T-helper 17 cell (primary cell): ENCODE measurements at places on chromosomes 13 and 19. TPM values are rescaled to one million over a fixed set of nuclear protein-coding genes. Genes with fewer than 3 reads are reported as not detected.

The SBNO2 gene
- total RNA-seq: 85.4 TPM

The SYT5 gene
- total RNA-seq: 4.3 TPM

The CRX gene
- total RNA-seq: not detected

The CCDC122 gene
- total RNA-seq: 1.4 TPM

The C19orf73 gene
- total RNA-seq: 3.9 TPM

The ZNF763 gene
- total RNA-seq: 1.7 TPM

DNA sequence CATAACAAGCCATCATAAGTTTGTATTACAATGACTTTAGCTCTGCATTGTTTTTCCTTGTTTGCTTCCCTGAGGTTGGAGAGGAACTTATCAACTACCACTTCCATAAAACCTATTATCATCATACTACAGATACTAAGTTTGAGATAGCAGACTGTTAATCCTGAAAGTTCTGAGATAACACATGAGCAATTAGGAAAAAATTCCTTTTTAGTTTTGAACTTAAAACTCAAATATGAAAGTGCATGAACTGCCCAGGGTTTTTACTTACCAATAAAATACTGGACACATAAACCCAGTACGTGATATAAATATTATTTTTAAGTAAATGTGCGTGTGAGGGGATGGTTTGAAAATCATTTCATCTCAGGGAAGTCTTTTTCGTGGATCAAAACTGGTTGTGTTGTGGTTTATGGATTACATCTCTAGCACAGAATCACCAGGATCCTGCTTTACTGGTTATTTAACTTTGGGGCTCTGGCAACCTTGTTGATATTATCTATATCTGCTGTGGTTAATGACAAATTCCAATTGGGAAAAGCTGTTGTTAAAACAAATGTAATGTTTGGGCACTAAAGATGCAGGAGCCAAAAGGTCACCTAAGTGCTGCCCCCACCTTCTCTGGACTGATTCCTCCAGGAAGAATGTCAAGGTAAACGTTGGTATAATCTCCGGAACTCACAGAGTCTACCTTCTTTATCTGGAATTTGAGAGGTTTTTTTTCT lies 12.4 kb downstream of the CDX2 start:
- no peaks in the 10 kb centered on the region for H3K36me3 ChIP-seq
- H3K4me3 ChIP-seq: no peak overlapping the region
- DNase-seq: no peak
- H3K27me3 ChIP-seq: peaks cover 65% of the 10 kb centered on the region

DNA sequence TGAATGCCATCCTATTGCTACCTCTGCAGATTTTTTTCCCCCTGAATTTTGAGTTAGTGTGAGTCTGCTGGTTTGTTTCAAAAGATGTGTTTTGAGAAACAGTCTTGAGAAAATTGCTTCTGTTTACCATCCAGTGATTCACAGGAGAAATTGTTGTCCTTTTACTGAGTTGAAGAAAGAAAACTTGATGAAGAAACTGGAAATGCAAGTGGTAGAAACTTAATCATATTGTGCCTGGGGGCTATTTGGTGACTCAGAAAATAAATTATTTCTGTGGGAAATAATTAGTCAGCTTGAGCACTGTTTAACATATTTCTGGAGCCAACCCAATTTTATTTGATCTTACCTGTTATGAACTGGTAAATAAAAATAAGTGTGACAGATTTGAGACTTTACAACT lies 35.4 kb downstream of the PAN3 start:
- H3K27me3 ChIP-seq: no peaks in the 10 kb centered on the region
- H3K27ac ChIP-seq: peak overlapping the region; percentile 6
- peaks cover 3% of the 10 kb centered on the region for H3K36me3 ChIP-seq
- H3K4me3 ChIP-seq: no peak overlapping the region

DNA sequence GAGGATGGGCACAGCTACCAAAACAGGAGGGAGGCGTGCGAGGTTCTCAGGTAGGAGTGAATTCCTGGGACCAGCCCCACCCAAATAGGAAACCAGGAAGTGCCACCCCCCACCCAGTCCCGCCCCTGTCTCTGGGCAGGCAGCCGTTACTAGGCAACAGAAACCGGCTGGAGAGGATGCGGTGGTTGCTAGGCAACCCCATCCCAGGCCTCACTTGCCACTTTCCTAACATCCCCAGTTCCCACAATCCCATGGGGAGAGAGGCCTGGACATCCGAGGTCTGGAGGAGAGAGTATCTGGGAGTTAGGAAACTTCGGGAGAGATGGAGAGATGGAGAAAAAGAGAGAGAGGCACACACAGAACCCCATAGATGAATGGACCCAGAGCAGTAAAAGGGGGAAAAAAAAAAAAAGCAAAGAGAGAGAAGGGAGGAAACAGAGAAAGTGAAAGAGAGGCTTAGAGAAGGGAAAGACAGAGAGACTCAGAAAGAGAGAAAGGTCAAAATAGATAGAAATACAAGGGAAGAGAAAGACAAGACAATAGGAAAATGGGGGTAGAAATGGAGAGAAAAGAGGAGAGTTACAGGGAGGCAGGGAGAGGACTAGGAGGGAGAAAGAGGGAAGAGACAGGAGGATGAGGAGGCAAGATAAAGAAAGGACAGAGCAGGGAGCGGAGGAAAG lies 3.8 kb downstream of the GRIK5 start:
- peaks cover 3% of the 10 kb centered on the region for H3K36me3 ChIP-seq
- no peak for DNase-seq
- peak overlapping the region; percentile 5 for H3K4me3 ChIP-seq

DNA sequence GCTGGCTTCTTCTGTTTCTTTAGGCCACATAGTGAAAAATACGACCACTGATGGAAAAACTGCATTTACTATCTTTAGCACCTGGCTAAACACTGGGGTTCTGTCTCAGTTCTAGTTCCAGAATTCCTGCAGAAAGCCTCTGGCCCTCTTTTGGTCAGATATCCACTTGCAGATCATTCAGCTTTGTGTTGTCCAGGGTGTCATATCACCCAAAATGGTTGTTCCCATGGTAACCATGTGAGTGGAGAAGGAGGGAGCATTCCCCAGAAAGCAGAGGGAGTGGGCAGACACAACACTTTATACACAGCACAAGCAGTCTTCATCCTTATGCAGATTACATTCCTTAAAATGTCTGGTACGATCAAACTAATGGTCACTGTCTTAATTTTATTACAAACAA lies 73.5 kb downstream of the CAB39L start:
- no peak overlapping the region for H3K4me3 ChIP-seq
- DNase-seq: no peak
- H3K4me1 ChIP-seq: peaks cover 16% of the 10 kb centered on the region
- H3K36me3 ChIP-seq: peaks cover 1% of the 10 kb centered on the region
- no peaks in the 10 kb centered on the region for H3K27me3 ChIP-seq

DNA sequence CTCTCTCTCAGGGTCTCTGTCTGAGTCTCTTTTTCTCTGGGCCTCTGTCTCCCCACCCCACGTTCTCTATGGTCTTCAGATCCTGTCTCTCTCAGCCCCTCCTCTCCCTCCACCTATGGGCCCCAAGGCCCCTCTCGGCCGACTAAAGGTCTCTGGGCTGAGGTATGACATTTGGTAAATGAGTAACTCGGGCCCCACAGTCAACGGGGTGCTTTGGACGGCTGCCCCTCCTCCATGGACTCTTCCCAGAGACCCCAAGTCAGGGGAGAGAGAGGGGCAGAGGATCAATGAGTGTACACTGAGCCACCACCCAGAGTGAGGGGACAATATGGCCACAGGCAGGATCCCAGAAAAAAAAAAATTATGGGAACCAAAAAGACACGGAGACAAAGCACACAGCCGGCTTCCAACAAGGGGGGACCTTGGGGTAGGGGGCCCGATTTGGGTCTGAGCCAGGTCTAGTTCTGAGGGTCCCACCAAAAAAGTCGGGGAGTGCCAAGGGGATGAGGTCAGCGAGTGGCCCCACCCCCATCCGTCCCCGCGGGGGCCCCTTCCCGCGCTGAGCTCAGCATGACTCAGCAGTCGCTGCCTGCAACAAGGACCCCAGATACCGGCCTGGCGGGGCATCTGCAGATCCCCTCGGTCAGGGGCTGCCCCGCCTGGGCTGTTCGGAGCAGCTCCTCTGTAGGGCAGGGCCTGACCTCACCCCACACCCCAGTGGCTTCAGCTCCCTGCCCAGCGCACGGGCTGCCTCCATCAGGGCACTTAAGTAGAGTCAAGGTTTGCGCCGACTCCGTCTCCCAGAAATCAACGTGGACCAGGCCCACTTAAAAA lies 1.5 kb upstream of the FTL start:
- no peak for DNase-seq
- H3K27me3 ChIP-seq: no peaks in the 10 kb centered on the region
- peak overlapping the region; percentile 99 for H3K27ac ChIP-seq
- peaks cover 55% of the 10 kb centered on the region for H3K4me1 ChIP-seq
- peaks cover 2% of the 10 kb centered on the region for H3K36me3 ChIP-seq
- peak overlapping the region; percentile 99 for H3K4me3 ChIP-seq

- H3K4me3 ChIP-seq: no peak overlapping the region
- H3K4me1 ChIP-seq: peaks cover 5% of the 10 kb centered on the region
- no peaks in the 10 kb centered on the region for H3K36me3 ChIP-seq
- H3K27ac ChIP-seq: no peak overlapping the region
Measured at GRCh38 chr19:295687-296370, 4.6 kb upstream of the PLPP2 start.

DNA sequence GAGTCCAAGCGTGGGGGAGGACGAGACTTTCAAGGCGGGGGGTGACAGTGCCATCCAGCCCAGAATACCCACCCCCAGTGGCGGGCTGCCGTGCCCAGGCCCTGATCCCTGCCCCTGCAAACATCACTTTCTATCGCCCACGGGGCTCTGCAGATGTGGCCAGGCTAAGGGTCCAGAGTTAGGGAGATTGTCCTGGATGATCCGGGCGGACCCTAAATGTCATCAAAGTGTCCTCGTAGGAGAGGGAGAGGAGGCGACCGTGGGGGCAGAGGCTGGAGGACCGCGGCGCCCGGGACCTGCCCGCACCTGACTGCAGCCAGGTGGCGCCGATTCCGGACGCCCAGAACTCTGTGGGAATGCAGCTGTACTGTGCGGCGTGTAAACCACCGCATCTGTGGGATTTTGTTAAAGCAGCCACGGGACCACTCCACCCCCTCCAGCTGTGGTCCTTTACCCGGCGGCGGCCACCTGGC lies 32.4 kb downstream of the GJA3 start:
- H3K27ac ChIP-seq: no peak overlapping the region
- peaks cover 22% of the 10 kb centered on the region for H3K27me3 ChIP-seq
- H3K4me3 ChIP-seq: peak overlapping the region; percentile 86
- peaks cover 7% of the 10 kb centered on the region for H3K4me1 ChIP-seq
- H3K36me3 ChIP-seq: peaks cover 4% of the 10 kb centered on the region

GRCh38 chr13:26247011-26247410 lies 6.9 kb upstream of the CDK8 start:
- DNase-seq: no peak
- H3K4me1 ChIP-seq: no peaks in the 10 kb centered on the region
- H3K36me3 ChIP-seq: no peaks in the 10 kb centered on the region
- no peak overlapping the region for H3K27ac ChIP-seq

- no peaks in the 10 kb centered on the region for H3K36me3 ChIP-seq
- DNase-seq: no peak
- no peak overlapping the region for H3K4me3 ChIP-seq
Measured at GRCh38 chr13:89584058-89584620, 1763.3 kb upstream of the MIR17HG start.

GRCh38 chr13:78610381-78610883 lies 7.1 kb upstream of the POU4F1 start:
- H3K36me3 ChIP-seq: peaks cover 5% of the 10 kb centered on the region
- DNase-seq: no peak
- peaks cover 17% of the 10 kb centered on the region for H3K4me1 ChIP-seq
- H3K27me3 ChIP-seq: peaks cover 56% of the 10 kb centered on the region

- no peaks in the 10 kb centered on the region for H3K36me3 ChIP-seq
- no peak for DNase-seq
- H3K4me3 ChIP-seq: no peak overlapping the region
- H3K27ac ChIP-seq: no peak overlapping the region
- no peaks in the 10 kb centered on the region for H3K4me1 ChIP-seq
- H3K27me3 ChIP-seq: no peaks in the 10 kb centered on the region
Measured at GRCh38 chr13:112012016-112012704, 54.8 kb upstream of the SOX1 start.

DNA sequence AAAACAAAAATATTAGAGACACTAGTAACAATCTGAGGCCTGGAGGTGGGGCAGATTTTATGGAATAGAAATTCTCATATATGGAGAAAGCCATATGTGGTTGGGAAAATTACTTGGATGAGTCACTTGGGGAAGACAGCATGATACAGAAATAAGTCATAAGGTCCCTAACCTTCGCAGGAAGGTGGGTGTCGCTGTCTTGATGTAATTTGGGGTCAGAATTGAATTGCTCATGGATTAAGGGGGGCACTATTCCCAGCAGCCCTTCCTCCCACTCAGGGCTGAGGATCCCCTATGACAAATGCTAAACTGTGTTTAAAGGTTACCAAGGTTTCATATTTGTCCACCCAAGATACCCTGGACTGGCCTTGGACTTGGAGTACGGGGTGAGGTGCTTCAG lies 5.0 kb downstream of the RDH8 start:
- no peak overlapping the region for H3K4me3 ChIP-seq
- peaks cover 3% of the 10 kb centered on the region for H3K36me3 ChIP-seq
- peaks cover 8% of the 10 kb centered on the region for H3K4me1 ChIP-seq
- DNase-seq: no peak
- H3K27ac ChIP-seq: no peak overlapping the region
- no peaks in the 10 kb centered on the region for H3K27me3 ChIP-seq

GRCh38 chr19:3771906-3772455 lies at the start of gene RAX2:
Gene RAX2, minus strand, starts transcription at chr19:3772228. Its CDS starts 486 bp downstream, at chr19:3771742.
- H3K4me3 ChIP-seq: no peak within 1 kb of the TSS
- DNase-seq: no peak
- no peaks in the 10 kb centered on the region for H3K27me3 ChIP-seq
- peaks cover 9% of the 10 kb centered on the region for H3K4me1 ChIP-seq

DNA sequence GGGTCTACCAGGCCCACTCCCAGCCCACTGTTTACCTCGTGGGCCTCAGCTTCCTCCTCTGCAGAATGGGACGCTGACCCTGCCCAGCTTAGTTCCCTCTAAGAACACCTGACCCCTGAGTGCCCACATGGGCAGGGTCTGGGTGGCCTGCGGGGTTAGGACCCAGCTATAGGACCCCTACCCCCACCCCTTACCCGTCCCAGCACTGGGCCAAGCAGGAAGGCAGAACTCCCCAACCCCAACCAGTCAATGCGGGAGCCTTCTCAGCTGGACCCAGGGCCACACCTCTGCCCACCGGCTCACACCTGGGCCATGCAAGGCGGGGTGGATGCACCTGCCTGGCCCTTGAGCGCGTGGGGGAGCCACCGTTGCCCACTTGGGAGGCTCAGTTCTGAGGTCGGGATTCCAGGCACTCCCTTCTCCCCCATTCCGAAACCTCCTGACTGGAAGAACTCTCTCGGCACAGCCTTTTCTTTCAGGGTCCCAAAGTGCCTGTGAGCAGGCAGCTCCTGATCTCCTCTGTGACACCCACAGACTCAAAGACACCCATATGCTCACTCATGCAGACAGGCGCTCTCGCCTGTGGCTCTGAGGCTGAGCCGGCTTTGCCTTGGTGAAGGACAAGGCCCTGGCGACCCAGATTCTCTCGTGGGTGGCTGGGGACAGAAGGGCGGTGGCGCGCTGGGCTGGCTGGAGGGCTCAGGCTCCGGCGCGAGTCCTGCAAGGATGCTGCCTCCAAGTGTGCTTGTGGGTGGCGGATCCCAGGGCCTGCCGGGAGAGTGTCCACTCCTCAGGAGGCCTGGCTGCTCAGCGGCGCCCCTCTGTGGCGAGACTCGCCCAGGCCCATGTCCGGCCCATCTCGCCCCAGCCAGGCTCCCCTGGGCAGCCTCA lies 27.9 kb upstream of the PARP4 start:
- H3K27me3 ChIP-seq: peaks cover 50% of the 10 kb centered on the region
- DNase-seq: no peak
- H3K4me1 ChIP-seq: peaks cover 10% of the 10 kb centered on the region
- no peak overlapping the region for H3K27ac ChIP-seq
- no peak overlapping the region for H3K4me3 ChIP-seq
